ENCODE measurements at places on chromosomes 7 and 10.
A peak's percentile ranks its signal among the peaks of the same experiment; 100 is the strongest.

DNA sequence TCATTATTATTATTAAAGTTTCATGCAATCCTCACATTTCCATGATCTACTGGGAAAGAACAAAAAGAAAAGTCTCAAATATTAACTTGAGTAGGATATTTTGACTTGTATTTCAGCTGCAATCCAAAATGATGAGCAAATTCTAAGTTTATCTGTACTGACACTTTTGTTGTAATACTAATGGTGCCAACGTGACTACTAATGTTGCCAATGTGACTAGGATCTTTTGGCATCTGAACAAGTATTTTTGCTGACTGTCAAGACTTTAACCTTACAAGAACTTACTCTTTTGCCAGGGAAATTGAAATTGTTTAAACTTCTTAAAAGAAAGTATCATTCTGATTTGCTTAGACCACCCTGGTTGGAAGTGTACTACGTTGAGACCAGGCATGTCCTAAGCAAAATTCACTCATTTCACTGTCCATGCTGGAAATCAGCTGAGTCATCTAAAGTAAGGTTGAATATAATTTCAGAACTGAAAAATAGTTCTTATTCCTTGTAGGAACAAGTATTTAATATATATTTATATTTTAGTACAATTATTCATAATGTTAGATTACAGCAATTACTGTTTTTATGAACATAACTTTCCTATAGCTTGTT is 78.5 kb upstream of the LYZL1 start:
- no peak for DNase-seq

DNA sequence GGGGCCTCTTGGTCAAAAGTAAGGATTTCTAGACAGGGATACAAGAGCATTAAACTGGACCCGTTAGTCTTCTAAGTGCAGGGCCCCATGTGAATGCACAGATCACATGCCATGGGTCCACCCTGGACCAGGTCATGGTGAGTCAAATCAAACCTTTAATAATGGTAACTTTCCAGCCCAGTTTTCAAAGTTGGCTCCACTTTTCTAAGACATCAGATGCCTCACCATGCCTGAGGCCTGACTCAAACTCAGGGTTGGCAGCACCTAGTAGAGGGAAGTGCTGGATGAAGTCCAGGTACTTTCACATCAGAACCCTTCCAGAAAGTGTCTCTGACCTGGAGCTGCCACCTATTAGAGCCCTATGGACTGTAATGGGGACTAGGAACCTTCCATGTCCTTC is 9.7 kb upstream of the SMIM30 start:
- DNase-seq = no peak

DNA sequence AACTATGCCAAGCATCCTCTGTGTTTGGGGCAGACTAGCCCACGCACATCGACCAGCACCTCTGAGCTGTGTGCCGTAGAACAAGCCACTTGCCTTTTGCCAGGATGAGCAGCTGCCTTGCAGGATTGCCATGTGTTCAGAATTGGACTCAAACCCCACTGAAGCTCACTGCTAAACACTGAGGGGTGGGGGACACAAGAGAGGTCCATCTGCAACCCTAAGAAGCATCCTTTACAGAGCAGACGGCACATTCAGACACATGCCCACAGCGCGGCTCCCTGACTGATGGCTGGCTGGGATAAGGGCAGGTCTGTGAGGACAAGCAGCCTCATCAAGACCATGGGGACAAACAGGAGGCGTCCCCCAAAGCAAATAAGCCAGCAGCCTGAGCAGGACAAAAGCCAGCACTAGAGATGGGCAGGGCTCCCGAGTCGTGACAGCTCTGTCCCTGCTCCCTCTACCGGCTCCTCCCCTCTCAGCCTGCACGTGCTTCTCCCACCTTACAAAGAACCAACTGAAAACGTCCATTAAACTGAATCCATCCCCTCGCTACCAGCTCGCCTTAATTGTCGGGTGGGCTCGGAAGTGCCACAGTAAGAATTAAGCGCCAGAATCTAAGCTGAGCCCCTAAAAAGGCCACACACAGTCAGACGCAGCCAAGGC is 114.2 kb downstream of the PRKAG2 start:
- no peak for DNase-seq

- DNase-seq = no peak
Measured at GRCh38 chr7:20193873-20194272, 23.3 kb downstream of the MACC1 start.

DNA sequence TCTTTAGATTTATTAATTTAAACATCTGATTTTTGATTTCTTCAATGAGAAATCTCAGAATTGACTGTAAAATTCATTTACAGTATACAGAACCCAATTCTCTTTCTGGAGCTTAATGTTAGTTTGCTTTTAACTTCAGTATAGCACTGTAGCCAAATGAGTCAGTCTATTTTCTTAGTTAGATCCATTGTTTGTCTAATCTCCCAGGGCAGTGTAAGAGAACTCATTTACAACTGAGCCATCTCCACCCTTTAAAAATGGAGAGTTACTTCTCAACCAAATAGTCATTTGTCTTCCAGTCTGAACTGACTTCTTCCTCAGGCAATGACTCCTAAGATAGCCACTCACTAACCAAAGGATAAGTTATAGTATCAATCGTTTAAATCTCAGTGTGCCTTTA is 3.0 kb upstream of the WNT2 start:
- DNase-seq = no peak

- no peak for DNase-seq
Measured at GRCh38 chr10:110910138-110910537, 8.8 kb downstream of the BBIP1 start.

DNA sequence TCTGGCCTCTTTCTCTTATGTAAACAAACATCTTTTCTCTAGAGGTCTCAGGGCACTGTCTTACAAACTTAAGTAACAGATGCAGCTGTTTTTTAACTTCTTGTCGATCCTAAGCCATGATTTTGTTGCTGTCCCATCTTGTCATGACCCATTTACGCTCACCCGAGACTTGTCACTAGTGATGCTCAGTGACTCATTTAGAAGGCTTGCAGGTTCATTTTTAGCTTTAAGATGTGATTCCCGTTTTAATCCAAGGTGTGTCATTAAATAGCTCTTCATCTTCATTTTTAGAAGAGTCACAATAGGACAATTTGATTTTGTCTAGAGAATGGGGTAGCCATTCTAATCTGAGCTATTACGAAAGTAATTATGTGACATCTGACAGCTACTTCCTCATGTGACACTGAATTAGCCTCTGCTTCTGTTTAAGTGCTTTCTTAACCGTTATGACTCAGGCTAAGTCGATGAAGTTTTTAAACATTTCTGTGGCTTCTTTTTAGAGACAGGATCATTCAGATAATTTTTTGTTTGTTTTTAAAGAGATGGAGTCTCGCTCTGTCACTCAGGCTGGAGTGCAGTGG is 42.7 kb downstream of the SPDYE5 start:
- no peak for DNase-seq

- no peak for DNase-seq
Measured at GRCh38 chr7:158912406-158912805, 56.0 kb downstream of the DYNC2I1 start.

DNA sequence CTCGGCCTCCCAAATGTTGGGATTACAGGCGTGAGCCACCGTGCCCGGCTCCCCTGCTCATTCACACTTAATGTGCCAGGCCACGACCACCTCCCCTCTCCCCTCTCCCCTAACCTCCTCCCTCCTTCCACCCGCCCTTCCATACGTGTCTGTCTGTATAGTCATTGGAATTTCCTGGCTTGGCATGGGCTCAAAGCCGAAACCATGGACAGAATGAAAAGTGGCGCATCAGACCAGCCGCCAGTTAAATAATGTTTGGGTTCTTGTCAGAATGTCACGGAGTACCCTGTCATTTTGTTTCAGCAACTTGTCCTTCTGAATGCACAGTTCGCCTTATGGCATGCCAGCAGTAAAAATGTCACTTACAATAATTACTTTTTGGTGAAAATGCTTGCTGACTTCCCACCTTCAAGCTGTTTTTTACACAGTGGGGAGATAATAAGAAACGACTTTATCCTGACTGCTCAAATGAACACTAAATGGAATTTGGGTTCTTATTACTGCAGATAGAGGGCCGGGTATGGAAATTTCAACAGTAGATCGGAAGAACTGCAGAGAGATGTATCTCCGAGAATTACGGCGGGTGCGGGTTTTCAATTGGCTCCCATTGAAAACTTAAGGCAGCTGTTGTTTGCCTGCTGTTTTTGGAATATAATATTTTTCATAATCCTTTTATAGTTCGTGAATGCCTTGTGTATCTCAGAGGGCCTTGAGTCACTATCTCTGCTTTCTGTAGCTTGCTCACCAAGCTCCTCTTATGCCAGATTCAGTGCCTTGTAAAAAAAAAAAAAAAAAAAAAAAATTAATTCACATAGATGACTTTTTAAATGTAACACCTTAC is 65.5 kb upstream of the SH2B2 start:
- no peak for DNase-seq

- no peak for DNase-seq
Measured at GRCh38 chr10:68440898-68441297, 30.9 kb downstream of the DNA2 start.

DNA sequence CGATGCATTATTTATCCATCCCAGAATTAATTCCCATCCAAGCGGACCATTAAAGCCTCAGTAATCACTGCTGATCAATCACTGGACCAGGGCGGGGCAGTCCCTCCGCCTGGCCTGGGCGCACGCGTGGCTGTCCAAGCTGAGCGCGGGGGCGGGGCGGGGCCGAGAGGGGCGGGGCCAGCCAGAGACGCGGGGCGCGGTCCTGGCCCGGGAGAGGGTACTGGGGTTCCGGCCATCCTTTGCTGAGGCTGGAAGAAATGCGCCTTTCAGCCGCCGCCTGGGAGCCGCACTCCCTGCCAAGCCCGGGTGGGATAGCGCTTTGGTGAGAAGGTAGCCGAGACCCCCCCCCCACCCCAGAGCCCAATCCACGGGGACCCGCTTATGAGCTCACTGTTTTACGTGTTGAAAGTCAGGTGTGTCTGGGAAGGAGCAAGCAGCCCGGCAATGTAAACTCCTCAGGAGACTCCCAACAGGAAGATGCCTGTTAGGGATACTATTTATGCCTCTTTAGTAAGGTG is at the start of gene ARHGAP22:
Gene ARHGAP22, minus strand, starts transcription at position 83 of the 518 bp plus-strand sequence. CDS start 277 bp downstream, outside the sequence.
- DNase-seq = no peak

GRCh38 chr7:100947792-100948191 is 1.5 kb upstream of the MUC3A start:
- no peak for DNase-seq

DNA sequence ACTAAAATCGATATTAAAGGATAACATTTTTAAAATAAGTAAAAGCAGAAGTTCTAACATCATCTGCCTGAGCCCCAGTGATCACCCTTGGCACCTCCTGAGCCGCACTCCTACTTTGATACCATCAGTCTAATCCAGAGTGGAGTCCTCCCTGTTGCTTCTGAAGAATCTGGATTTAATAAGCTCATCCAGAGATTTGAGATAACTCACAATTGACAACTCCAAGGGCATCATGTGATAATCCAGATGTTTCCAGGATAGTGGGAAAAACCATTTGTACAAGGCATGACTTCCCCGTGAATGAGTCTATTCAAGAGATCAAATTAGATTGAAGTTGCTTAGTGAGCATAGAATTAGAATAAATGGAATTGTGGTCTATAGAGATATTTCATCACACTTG is 475.8 kb upstream of the C7orf33 start:
- no peak for DNase-seq

- DNase-seq = no peak
Measured at GRCh38 chr7:17401791-17402627, 103.6 kb downstream of the AHR start.

GRCh38 chr7:80135309-80136104 is 876 bp downstream of the GNAI1 start:
- DNase-seq = peak; percentile 47

GRCh38 chr10:79374312-79375191 is 27.3 kb downstream of the PPIF start:
- DNase-seq = peak; percentile 76

DNA sequence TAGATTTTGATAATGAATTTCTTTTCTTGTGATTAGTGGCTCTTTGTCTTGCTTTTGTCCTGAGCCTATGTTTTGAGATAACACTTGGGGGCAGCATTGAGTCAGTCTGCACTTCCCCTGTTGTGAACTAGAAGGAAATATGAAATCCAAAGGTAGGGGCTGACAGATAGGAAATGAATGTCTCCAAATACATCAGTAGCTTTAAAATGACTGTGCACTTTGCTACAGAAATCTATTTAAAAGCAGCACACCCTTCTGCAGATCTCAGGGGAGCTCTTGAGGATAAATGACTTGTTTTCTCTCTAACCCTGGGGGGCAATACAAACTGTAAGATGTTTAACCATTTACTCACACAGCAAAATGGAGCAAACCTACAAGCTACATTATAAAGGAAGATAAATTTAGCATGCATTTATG is 176.0 kb upstream of the MYO3A start:
- no peak for DNase-seq

GRCh38 chr10:18554479-18554878 is 96.9 kb downstream of the NSUN6 start:
- DNase-seq = no peak

- DNase-seq = no peak
Measured at GRCh38 chr10:22606164-22606614, 108.2 kb downstream of the PIP4K2A start.

DNA sequence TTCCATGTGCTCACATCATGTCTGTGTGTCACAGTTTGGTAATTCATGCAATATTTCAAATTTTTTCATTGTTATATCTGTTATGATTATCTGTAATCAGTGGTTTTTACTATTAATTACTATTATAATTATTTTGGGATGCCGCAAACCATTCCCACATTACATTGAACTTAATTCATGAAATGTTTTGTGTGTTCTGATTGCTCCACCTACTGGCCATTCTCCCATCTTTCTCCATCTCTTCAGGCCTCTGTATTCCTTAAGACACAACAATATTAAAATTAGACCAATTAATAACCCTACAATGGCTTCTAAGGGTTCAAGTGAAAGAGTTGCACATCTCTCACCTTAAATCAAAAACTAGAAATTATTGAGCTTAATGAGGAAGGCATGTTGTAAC is 398.5 kb downstream of the PCDH15 start:
- DNase-seq = no peak

- DNase-seq = no peak
Measured at GRCh38 chr7:133530682-133531081, 277.8 kb downstream of the EXOC4 start.

DNA sequence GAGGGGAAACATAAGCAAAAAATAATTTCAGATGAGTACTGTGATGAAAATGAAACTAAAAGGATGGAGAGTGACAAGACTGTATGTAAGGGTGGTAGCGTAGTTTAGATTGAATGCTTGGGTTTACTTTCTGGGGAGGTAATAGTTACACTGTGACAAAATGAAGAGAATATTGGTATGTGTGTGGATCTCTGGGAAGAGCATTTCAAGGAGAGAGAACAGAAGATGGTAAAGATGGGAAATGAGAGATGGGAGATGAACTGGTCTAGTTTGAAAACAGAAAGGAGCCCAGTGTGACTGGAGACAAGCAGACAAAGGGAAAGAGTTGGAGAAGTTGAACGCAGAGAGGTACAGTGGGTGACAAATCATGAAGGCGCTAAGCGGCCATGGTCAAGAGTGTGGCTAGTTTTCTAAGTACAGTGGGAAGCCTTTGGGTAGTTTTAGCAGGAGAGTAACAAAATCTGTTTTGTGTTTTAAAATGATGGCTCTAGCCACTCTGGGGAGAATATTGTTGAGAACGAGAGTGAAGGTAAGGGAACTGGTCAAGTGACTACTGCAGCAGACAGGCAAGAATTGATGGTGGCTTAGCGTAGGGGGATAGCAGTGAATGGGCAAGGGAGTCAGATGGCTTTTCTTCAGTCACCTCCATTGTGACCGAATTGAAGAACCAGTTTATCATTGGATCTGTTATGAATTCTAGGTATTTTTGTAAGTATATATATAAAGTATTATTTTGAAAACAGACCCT is 22.6 kb downstream of the PALS2 start:
- no peak for DNase-seq

GRCh38 chr10:27240212-27241009 is at the start of gene ACBD5:
Gene ACBD5 (minus strand): TSS chr10:27240797. CDS start chr10:27240688, 109 bp downstream.
- peak; percentile 64 for DNase-seq

- DNase-seq = no peak
Measured at GRCh38 chr7:35646289-35647023, 48.5 kb downstream of the HERPUD2 start.

Data from naive thymus-derived CD8-positive, alpha-beta T cell (primary cell).